Thoracic aorta (tissue), 2 donors: ENCODE measurements at places on chromosomes 4 and X. TPM values are rescaled to one million over a fixed set of nuclear protein-coding genes. Genes with fewer than 3 reads are reported as not detected.

The ZCCHC12 gene
- not detected for total RNA-seq

- DNase-seq = no peak
These were observed 85.9 kb downstream of the AASDH start for GRCh38 chr4:56301181-56301996.

- no peak for DNase-seq
These were observed 29.5 kb downstream of the MSL3 start for GRCh38 chrX:11787564-11787963.

The CDS1 gene
- total RNA-seq = 0.27 TPM

DNA sequence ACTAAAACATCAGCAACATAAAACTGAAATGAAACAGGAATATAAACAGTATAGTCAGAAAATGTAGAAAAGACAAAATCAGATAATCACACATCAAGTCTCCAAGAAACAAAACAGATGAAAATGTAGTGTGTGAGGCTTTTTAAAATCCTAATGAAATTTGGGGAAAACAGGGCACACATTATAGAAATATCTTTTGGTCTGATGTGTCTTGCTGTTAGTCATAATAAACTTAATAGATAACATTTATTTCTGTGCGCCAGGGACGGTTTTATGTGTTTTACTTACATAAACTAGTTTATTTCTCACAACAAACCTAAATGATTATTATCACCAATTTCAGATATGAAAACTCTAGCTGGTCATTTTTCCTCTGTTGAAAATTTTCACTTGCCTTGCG, 293.9 kb upstream of the GATB start:
- DNase-seq = no peak

The BEX2 gene
- total RNA-seq = not detected

The SHROOM3 gene
- total RNA-seq = 171 TPM

DNA sequence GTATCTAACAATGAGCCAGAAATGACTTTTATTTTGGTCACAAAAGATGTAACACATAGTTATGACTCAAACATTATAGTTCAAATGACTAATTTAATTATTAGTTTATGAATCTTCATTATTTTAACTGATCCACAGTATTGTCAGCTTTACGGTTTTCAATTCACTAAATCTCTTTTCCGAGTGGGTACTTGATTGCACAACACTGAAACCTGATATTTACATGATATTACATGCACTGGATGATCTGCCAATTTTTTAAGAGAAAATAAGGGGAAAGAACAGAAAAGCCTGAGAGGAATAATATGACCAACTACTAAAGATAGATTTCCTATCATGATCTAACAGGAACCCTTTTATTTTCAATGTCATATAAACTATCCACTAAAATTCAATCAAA, 1446.0 kb downstream of the FSTL5 start:
- DNase-seq = no peak

DNA sequence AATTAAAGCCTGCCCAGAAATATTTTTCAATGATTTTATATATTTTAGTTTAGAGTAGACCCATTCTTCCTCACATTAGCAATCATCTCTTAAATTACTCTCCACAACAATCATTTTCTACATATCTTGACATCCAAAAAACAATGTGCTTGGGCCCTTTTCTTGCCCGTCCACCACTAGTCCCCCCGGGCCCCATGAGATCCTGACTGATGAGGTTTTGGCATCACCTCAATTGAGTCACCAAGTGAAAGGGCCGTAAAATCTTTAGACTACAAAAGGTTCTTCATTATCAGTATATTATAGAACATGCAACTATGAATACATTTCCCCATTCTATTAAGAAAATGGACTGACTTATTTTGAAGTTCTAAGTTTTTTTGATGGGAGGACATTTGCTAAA, 4.0 kb upstream of the CDKL2 start:
- no peak for DNase-seq

- no peak for DNase-seq
These were observed 1.3 kb downstream of the USP9X start for GRCh38 chrX:41086627-41086932.

GRCh38 chr4:15885422-15885821, 53.1 kb downstream of the FGFBP1 start:
- DNase-seq = no peak

DNA sequence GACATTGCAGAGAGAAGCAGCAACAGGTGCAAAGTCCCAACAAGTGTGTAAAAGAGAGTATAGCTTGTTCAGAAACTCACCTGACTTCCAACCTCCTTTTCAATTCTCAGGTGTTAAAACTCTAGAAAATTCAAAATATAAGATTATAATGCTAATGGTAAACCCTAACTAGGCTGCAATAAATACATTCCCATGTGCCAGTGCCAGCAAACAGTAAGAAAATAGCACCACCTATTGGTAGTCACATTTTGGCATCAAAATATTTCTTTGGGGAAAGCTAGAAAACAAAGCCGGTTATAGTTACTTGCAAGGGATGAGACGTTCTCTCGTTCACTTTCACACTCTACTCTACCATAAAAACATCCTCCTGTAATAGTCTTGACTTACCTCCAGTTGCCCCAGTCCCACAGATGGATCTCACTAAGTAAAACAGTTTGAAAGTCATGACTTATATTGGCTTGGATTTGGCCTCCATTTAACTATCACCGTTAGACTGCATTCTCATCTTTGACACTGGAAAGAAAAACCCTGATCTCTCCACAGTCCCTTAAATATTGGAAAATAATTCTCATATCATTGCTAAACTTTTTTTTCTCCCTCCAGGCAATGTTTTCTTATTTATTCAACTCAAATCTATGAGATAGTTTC, 9.6 kb downstream of the BMP3 start:
- DNase-seq = no peak

DNA sequence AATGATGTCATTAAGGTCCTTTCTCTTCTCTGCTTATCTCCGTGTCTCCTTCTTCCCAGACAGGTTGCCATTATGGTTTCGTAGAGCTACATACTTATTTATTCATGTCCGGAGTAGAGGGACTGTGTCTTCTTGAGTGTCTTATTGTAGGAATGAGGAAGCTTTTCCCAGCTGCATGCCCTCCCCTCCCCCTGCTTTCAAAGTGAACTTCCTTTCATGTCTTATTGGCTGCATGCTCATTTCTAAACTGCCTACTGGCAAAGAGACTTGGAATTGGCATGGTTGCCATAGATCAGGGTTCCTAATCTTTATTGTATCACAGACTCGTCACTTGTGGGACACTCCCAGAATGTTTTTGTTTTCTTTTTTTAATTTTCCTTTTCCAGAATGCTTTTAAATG, 15.4 kb downstream of the VAMP7 start:
- DNase-seq = no peak

GRCh38 chrX:17174671-17175070, 200.3 kb upstream of the NHS start:
- DNase-seq = no peak

DNA sequence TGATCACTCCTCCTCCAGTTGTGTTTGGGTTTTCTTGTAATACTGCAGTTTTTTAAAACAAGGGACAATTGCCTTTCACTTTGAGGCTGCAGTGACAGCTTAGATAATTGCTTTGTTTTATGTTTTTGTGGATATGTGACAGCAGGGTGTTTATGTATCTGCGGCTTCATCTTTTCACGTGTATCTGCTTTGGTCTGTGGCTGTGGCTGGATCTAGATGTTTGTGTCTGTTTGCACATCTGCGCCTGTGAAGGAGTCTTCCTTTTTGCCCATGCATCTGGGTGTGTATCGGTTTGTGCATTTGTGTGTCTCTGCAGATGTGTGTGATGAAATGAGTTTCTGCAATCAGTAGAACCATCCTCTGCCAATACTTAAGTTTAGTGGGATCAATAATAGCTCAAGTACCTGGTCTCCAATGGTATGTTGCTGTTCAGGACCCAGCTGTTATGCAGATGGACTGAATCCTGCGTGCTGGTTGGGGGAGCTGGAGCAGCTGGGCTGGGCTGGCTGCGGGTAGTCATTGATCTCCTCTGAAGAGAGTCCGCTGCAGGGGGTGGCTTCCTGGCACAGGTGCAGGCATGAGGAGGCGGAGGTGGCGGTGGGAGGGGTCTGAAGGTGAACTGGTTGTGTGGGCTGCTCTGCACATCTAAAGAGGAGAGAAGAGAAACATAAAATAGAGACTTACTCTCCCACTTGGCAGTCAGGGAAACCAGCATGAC, 390.3 kb downstream of the SH2D1A start:
- no peak for DNase-seq

The CTAG2 gene
- not detected for total RNA-seq
